ENCODE measurements at places on chromosomes 13 and 19. TPM values are rescaled to one million over a fixed set of nuclear protein-coding genes. Genes with fewer than 3 reads are reported as not detected.
A peak's percentile ranks its signal among the peaks of the same experiment; 100 is the strongest.

Gene DKKL1
- not detected for total RNA-seq

Gene ZNF69
- total RNA-seq, result 26.5 TPM

GRCh38 chr19:7539827-7540425, 4.4 kb downstream of the PNPLA6 start:
- DNase-seq, result no peak

DNA sequence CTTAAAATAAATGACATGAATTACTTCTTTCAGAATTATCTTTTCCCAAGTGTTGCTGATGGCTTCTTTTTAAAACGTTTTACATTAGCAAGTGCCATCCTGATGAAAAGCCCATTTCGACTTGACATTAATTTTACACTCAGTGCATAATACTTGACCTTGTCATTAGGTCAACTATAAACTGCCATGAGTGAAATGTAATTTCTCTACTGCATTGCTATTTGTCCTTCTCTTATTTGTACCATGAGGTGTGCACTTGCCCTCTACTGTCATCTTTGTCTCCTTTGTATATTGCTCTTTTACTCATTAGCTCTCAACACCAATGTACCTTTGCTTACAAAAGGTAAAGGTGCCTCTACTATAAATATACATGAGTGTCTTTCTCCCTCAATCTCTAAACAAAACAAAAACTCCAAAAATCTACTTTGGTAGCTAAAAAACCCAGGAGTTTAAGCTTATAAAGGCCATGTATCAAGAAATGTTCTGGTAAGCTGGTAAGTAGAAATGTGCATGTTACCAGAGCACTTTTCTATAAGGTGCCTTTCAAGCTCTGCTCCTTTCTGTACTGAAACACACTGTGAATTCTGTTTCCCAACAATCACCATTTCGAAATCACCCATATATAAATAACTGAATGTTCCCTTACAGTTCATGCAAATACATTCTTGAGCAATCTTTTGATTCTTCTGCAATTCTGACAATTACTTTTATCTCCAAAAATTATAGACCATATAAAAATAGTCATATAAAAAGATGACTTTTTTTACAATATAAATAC, 351.4 kb downstream of the SLITRK5 start:
- no peak for DNase-seq

GRCh38 chr13:50468849-50469669, 374.4 kb downstream of the DLEU7 start:
- DNase-seq, result no peak

DNA sequence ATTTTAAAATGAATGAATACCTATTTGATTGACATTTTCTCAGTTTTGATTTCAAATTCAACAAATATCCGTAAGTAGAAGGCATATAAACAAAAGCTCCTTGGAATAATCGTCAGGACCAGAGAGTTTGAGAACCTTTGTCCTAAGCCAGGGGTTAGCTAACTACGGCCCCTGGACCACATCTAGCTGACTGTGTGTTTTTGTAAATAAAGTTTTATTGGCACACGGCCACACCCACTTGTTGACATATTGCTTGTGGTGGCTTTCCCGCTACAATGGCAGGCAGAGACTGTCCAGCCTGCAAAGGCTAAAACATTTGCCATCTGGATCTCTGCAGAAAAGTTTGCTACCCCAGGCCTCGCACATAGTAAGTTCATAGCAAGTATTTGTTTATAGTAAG, 83.4 kb downstream of the GNG7 start:
- no peak for DNase-seq

DNA sequence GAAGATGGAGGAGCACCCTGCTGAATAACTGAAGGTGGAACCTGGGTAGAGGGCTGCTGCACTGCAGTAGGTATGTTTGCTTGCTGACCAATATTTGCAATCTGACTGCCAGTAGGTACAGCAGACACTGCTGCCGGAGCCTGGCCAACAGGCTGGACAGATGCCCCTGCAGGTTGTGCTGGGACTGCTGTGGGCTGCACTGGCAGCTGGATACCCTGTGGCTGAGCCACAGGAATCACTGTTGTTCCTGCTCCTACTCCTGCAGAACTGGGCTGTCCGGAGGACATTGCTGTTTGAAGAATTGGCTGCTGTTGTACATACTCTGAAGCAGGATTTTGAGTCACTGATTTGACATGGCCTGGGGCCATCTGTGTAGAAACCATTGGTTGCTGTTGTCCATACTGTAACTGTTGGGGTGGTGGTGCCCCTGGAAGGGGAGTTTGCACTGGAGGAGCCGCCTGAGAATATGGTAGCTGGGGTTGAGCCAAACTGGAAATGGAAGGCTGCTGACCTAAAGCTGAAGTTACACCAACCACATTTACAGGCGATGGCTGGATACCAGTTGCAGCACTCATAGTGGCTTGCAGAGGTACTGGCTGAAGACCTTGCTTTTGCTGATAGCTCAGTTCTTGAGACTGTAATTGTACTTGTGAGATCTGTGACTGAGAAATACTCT, 2.2 kb downstream of the TSC22D1 start:
- DNase-seq, result no peak

- DNase-seq, result peak; percentile 68
These were observed 16.9 kb downstream of the ZNF296 start for GRCh38 chr19:45059258-45059965.

DNA sequence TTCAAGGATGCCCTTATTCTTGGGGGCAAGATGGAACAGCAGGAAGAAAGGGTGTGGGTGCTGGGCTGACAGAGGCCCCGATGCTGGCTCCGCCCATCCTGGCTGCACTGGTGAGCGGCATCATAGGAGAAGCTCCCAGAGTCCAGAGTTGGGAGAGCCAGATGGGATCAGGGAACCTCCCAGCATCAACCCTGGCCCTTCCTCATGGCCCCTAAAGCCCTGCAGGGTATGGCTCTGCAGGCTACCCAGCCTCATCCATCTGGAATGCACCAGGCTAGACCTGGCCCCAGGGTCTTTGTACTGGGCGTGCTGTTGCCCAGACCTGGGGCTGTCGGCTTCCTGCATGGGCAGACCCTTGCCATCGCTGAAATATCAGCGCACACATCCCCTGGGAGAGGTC, 7.9 kb upstream of the ELL start:
- no peak for DNase-seq

DNA sequence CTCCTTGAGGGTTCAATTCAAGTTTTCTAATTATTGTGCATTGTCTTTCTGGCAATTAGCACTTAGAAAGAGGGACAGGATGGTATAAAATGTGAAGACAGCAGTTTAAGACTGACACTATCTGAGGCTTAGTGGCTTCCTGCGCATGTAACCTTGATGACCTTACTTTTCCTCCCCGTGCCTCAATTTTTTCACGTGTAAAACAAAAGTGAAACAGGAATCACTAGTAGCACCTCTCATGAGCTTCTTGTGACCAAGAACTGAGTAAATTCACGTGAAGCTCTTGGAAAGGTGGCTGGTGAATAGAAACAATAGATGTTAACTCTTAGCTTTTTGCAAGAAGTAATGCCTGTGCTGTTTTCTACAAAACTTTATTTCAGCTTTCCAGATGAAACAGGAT, 233.9 kb downstream of the LMO7 start:
- DNase-seq, result no peak

DNA sequence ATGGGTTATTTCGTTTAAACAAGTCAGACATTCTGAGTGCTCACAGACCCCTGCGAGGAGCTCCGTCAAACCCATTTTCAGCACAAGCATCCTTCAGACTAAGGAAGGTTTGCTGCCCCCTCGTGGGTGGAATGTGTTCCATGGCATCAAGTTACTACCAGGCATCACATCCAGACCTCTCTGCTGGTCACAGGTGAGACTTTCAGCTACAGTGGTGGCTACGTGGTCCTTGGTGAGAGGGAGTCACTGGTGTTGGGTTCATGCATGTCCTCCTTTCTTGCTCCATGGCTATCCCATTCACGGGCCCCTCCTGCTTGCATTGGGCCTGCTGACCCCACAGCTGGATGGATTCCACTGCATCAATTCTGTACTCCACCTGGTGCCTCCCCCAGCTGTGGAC, 9.1 kb upstream of the LILRB5 start:
- no peak for DNase-seq
